ENCODE measurements at places on chromosomes 6 and 20. TPM values are rescaled to one million over a fixed set of nuclear protein-coding genes. Genes with fewer than 3 reads are reported as not detected.

- H3K36me3 ChIP-seq = no peaks in the 10 kb centered on the region
- peaks cover 81% of the 10 kb centered on the region for H3K27me3 ChIP-seq
- peaks cover 36% of the 10 kb centered on the region for H3K4me1 ChIP-seq
- DNase-seq = peak; percentile 91
- H3K27ac ChIP-seq = no peak overlapping the region
These were observed 35.7 kb upstream of the HLA-E start for GRCh38 chr6:30453508-30454116.

- H3K27me3 ChIP-seq = no peaks in the 10 kb centered on the region
- H3K36me3 ChIP-seq = no peaks in the 10 kb centered on the region
- H3K4me1 ChIP-seq = no peaks in the 10 kb centered on the region
- no peak overlapping the region for H3K27ac ChIP-seq
- no peak for DNase-seq
These were observed 335.4 kb downstream of the COL12A1 start for GRCh38 chr6:74870403-74870802.

DNA sequence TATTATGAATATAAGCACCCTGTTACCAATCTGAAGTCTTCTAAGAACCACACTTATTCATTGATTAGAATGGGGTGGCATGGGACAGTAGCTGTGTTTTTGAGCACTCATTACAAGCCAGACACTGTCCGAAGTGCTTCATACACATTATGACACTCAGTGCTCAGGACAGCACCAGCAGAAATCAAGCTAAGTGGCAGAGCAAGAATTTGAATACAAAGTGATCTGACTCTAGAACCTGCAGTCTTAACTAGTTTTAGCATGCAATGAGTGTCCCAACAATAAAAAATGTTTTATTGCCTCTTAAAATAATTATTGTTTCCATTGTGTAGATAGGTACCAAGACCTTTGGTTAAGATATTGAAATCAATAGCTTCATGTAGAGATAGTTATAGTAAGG, 39.1 kb upstream of the GLP1R start:
- no peak for DNase-seq
- no peak overlapping the region for H3K4me3 ChIP-seq
- peaks cover 18% of the 10 kb centered on the region for H3K27me3 ChIP-seq
- H3K27ac ChIP-seq = no peak overlapping the region
- no peaks in the 10 kb centered on the region for H3K36me3 ChIP-seq

- H3K27ac ChIP-seq = no peak overlapping the region
- H3K36me3 ChIP-seq = peaks cover 15% of the 10 kb centered on the region
- DNase-seq = no peak
- H3K27me3 ChIP-seq = no peaks in the 10 kb centered on the region
- no peaks in the 10 kb centered on the region for H3K4me1 ChIP-seq
- no peak overlapping the region for H3K4me3 ChIP-seq
These were observed 301.1 kb downstream of the FOXC1 start for GRCh38 chr6:1910621-1911407.

DNA sequence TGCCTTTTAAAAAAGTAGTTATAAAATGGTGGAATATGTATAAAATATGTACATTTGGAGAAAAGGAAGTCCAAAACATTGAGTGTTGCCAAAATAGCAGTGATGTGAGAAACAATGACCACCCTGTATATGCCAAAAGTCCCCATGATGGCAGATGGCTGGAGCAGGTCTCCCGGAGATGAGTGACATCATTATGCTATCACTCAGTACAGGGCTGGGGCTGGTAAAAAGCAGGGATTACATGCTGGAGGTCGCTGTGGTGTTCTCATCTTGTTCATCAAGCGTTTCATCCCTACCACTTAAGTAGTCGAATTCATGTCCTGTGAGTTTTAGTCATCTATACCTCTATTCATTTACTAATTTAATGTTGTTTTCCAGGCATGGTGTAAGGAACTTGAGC, 315.3 kb upstream of the SLC35B3 start:
- H3K36me3 ChIP-seq = no peaks in the 10 kb centered on the region
- no peak overlapping the region for H3K4me3 ChIP-seq
- H3K4me1 ChIP-seq = no peaks in the 10 kb centered on the region

The IL17A gene
- total RNA-seq = not detected

All from activated naive CD4-positive, alpha-beta T cell treated with anti-CD3 and anti-CD28 coated beads for 36 hours (primary cell).